Activated T-helper 9 cell treated with anti-CD3 and anti-CD28 coated beads, Interleukin-2, amount 50 U/mL, for 16 hours (primary cell): ENCODE measurements at places on chromosomes 1 and 21.
A peak's percentile ranks its signal among the peaks of the same experiment; 100 is the strongest.

- DNase-seq, result no peak
These were observed 725 bp downstream of the C1orf53 start for GRCh38 chr1:197903196-197903514.

DNA sequence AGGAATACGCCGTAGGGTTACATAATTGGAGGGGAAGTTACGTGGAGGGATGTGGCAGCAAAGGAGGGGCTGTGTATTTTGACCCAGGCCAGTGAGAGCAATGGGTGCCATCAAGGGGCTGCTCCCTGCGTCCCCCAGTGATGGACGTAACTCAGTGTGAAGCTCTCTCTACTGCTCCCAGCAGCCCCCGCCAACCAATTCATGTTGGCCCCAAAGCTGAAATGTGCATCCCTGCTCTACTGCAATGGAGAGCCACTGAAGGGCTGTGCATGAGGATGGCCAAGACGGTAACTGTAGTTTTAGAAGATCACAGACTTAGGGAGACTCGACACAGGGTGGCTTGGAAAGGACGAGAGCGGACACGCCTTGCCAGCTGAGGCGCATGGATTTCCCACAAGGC lies 38.3 kb downstream of the PGBD5 start:
- DNase-seq, result no peak

GRCh38 chr1:206766251-206766856 lies 4.2 kb upstream of the IL19 start:
- DNase-seq, result peak; percentile 53

DNA sequence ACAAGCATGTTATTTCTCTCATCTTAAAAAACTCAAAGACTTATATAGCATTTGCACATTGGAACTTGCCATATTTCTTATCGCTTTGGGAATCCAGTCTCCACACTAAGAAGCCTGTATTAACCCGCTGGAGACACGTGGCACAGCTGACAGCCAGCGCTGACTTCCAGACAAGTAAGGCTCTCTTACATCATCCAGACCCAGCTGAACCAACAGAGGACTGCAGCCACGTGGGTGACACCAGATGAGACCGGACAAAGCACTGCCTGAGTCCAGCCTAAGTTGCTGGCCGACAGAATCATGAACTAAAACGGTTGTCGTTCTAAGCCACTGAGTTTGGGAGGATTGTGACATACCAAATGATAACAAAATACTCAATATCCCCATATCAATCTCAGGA lies 6.3 kb upstream of the CD247 start:
- no peak for DNase-seq

- no peak for DNase-seq
These were observed 17.4 kb downstream of the PIK3C2B start for GRCh38 chr1:204477036-204477740.

DNA sequence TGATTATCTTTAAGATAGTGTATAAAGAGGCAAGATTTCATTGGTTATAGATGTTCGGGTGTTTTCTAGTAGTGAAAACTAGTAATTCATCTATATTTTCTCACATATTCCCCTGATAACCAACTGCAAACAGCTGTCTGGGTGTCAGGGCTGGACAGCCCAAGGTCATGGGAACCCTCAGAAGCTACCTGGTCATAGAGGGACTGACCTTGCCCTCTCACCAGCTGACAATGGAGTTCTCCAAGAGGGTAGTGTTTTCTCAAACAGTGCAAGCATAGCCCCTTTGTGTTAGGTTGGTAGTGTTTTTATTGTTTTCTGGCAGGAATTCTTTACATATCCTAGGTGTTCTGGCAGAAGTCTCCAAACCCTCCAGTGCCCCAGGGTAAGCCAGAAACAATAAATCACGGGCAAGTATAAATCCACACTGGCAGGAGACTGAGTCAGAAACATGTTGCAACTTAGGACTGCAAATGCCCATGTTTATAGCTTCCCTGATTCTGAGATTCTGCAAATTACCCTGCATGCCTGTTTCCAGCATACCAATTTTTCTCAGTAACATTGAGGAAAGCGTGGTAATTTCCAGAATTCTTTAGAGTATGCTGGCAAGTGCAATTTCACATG lies 82.8 kb upstream of the ATP1A1 start:
- DNase-seq, result no peak

- no peak for DNase-seq
These were observed 24.8 kb upstream of the GFI1 start for GRCh38 chr1:92511541-92511940.

GRCh38 chr1:177732178-177732577 lies 237.7 kb downstream of the SEC16B start:
- no peak for DNase-seq

- DNase-seq, result no peak
These were observed 2.6 kb upstream of the KCNE1 start for GRCh38 chr21:34514576-34515115.

- no peak for DNase-seq
These were observed 143.3 kb downstream of the GREM2 start for GRCh38 chr1:240468656-240469055.

GRCh38 chr1:6123083-6123482 lies 57.0 kb downstream of the CHD5 start:
- no peak for DNase-seq

GRCh38 chr1:196410768-196411167 lies 197.5 kb downstream of the KCNT2 start:
- no peak for DNase-seq

DNA sequence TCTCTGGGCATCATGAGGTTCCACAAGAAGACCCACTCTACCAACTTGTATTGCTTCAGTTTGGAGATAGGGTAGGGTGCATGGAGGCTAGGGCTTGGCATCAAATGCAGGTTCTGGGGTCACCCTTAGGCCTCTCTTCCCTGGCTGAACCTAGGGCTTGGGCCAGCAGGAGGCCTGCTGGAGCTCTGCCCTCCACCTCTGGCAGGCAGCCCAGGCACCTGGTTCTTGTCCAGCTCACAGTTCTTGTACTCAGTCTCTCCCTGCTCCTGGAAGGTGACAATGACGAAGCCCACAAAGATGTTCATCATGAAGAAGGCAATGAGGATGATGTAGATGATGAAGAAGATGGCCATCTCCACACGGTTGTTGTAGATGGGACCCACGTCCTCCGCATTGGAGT lies 37.5 kb upstream of the KIF21B start:
- no peak for DNase-seq

DNA sequence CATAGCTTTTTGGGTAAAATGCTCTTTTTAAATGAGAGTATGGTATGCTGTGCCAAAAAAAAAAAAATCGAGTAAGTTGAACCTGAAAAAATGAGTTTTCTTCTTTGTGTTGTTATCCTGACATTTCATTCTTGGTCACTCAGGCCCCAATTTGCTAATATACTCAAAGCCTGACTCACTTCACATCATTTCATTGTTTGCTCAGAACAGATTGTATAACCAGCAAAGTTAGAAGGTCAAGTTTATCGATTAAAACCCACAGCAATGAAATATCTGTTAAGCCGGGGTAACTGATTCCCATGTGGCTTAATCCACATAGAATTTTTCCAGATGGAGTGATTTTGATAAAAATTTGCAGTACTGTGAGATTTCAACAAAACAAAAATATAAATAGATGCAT lies 363.7 kb downstream of the NEGR1 start:
- DNase-seq, result no peak

DNA sequence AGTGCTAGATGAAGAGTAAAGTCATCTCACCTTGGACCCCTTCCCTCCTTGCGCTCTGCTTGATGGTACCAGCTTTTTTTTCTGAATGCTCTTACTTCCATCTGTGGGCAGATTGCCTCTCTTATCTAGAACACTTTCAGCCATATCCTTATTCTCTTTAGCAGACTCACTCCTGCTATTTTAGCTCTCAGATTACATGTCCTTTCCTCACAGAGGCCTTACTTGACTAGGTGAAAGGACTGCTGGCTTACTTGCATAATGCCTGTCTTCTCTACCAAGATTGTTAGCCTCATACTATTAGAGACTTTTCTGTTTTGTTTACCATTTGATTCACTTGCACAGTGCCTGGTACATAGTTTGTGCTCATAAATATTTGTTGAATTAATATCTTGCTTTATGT lies 9.3 kb downstream of the IFI44 start:
- DNase-seq, result no peak

DNA sequence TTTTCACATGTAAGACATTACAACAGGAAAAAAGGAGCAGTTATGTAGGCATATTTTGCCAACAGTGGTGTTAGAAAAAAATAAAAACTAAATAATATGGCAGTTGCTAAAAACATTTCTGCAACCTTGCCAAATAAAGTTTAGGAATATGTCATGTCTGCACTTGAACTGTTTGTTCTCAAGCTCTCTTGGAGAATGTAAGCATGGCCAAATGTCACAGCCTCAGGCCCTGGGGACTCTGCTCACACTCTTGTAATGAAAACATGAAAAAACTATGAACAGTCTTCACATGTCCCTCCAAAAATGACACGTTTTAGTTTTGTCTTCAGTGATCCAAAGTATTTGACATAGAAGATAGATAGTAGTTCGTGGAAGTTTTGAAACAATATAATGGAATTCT lies 753.3 kb downstream of the LTN1 start:
- DNase-seq, result no peak

GRCh38 chr21:27219068-27219467 lies 252.2 kb upstream of the ADAMTS5 start:
- DNase-seq, result no peak

- DNase-seq, result no peak
These were observed 2.0 kb downstream of the MEF2D start for GRCh38 chr1:156498432-156499193.

DNA sequence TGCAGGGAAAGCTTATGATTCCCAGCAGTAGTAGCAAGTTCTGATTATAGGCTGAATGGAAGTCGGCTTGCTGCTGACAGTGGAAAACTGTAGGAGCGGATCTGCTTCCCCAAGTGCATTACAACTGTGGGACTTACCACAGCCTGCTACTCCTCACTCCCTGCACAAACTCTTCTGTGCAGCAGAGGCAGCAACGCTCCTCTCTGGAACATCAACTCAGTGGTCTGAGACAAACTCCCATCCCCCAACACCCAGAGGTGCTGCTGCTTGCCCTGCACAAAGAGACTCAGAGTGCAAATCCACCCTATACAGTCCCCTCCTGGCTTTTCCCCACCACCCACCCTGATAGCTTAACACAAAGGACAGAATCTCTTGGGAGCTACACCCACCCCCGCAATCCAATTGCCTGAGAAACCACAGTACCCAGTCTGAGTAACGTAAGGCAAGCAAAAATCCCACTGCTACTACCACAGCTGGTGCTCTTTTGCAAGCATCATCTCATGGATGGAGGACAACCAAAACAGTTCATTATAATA lies 1455.2 kb downstream of the AMY1C start:
- DNase-seq, result no peak

DNA sequence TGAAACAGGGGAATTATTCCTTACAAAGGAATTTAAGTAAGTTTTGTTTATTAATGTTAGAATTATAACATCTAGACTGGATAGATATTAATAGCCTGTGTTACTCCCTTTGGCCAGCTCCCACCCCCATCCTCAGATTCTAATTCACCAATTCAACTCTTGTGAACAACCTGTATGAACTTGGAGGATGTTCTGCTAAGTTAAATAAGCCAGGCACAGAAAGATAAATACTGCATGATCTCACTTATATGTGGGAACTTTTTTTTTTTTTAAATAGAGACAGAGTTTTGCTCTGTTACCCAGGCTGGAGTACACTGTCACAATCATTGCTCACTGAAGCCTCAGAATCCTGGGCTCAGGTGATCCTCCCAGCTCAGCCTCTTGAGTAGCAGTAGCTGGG lies 32.2 kb downstream of the EFCAB7 start:
- no peak for DNase-seq

- no peak for DNase-seq
These were observed 14.5 kb downstream of the BRINP2 start for GRCh38 chr1:177185209-177185608.

GRCh38 chr1:63612971-63613370 lies 19.8 kb downstream of the PGM1 start:
- DNase-seq, result no peak

- no peak for DNase-seq
These were observed 94.3 kb upstream of the EDN2 start for GRCh38 chr1:41578712-41579335.

GRCh38 chr1:108590441-108590840 lies 30.5 kb downstream of the EEIG2 start:
- DNase-seq, result no peak

DNA sequence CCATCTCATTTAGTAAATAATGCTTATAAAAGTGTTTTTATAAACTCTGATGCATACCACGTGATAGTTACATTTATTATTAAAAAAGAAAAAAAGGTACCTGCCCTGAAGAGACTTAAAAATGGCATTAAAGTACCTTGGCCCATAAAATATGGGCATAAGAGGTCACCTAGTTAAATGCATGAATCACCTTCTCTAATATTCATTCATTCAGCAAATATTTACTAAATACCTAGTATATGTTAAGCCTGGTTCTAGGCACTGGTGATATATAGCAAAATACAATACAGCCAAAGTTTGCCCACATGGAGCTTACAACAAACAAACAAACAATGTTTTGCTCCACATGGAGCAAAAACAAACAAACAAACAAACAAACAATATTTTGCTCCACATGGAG lies 87.0 kb downstream of the SCMH1 start:
- no peak for DNase-seq

DNA sequence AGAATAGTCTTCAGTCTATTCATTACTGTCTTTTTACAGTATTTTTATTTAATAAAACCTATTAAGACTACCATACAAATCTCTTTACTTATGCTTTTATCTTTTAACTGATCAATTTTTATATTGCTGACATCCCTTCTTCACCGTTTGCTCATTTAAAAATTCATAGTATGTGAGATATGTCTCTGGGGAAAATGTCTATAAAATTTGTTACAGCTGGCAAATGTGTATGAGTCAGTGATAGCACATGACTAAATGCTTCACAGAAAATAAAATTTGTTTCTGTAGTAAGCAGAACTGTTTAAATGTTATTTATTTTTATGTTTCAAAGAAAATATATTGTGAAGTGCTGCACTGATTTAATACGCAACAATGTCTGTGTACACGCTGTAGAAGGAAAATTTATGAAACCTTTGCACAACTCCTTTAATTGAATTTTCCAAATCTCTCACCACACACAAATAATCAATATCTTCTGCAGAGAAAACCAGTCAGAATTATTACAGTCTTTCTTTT lies 74.2 kb downstream of the ITGB3BP start:
- DNase-seq, result no peak

- no peak for DNase-seq
These were observed 99.3 kb upstream of the PLD5 start for GRCh38 chr1:242623756-242624155.

DNA sequence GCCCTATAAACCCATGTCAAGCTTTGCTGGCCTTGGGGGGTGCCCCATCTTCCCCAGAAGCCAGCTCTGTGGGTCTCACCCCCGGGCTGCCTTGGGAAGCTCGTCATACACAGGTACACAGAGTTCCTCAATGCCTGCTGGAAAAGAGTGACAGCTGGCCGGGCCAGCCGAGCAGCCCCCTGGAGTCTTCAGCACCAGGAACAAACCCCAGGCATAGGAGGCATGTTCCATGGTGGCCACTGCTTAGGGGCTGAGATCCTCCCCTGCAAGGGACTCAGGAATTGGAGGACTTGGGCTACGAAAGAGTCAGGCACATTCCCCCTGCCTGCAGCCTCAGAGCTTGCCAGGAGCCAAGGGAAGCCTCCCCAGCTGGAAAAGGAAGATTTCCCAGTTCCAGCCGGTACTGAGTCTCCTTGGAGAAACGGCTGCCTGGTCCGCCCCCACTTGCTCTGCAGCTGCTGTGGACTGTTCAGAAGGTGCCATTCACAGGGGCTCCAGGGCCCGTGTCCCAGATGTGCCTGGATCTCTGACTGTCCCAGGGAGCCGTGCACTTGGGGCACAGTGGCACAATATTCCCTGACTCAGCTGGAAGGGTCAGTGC lies 89.5 kb downstream of the STUM start:
- no peak for DNase-seq

GRCh38 chr1:165424454-165425216 lies 20.3 kb downstream of the RXRG start:
- no peak for DNase-seq
